ENCODE measurements at places on chromosomes 7 and 10.

- no peak for DNase-seq
Measured at GRCh38 chr10:116691635-116692034, 50.7 kb downstream of the HSPA12A start.

DNA sequence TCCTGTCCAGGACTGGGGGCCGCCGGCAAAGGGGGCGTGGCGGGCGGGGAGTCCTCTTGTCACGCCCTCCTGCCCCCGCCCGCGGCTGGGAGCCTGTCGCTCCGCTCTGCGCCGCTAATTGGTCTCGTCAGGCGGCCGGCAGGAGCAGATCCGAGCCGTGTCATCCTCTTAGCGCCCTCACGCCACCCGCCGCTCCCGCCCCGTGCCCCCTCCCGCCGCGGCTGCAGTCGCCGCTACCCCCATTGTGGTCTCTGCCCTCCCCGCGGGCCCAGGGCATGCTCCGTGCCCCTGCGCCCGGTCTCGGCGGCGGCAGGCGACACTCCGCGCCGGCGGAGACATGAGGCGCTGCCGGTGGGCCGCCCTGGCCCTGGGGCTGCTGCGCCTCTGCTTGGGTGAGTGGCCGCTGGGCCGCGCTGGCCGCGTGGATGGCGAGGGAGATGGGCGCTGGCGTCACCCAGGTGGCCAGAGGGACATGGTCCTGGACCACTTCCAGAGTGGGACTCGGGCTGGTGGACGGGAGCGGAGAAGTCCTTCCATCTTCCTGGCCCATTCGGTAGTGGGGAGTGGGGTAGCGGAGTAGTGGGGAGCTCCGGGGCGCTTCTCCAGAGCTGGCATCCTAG, at the start of gene CDHR1:
Gene CDHR1, plus strand, starts transcription at position 114 of the 620 bp plus-strand sequence. Its CDS starts 224 bp downstream, at position 338.
- DNase-seq, result peak; percentile 70

GRCh38 chr10:78604721-78605120, 464.0 kb upstream of the ZMIZ1 start:
- DNase-seq, result no peak

DNA sequence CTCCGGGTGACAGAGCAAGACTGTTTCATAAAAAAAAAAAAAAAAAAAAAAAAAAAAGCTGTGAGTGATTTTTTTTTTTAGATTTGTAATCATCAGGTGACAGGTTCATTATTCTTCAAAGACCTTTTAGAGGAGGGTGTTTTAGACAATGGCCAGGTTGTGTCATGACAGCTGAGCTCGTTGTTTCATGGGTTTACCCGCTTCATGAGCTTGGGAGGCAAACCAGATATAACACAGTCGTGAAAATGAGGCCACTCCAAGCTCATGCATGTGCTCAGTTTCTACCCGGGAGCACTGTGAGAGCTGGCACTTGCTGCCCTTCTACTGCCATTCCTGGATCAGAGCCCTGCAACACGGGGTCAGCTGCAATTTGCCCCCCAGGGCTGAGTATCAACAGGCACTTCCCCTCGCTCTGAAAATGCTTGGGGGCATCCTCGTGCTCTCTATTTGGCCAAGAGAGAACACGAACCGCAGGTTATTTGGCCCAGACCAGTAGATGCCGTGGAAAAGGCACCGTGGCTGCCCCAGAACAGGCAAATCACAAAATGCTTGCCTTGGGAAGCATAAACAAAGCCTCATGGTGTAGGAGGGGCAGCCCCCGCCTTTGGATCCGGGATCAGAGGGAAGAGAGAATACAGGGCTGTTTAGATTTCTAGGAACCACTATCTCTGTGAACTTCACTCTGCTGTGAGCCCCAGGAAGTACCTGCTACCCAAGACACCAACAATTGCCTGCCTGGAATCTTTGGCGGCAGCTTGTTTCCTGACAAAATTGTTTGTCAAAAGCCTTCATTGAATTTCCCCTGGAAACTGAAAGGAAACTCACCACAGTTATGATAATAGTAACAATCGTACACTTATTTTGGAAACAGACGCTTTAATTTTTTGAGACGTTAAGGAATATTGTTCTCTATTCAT, 371.0 kb downstream of the FRMD4A start:
- DNase-seq, result no peak

DNA sequence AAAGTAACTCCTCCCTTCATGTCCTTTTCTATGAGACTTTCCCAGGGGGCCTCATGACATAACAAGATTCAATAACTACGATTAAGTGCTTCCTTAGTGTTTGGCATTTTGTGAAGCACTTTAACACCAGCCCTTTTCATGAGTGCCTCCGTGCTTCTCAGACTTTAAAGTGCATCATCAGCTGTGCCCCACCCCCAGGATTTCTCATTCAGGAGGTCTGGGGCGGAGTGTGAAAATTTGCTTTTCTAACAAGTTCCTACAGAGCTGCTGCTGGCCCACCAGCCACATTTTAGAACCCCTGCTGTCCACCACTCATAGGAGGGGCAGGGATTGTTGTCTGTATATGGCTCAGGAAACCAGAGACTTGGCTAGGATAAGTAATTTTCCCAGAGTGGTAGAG, 445.3 kb downstream of the LRMDA start:
- DNase-seq, result no peak

DNA sequence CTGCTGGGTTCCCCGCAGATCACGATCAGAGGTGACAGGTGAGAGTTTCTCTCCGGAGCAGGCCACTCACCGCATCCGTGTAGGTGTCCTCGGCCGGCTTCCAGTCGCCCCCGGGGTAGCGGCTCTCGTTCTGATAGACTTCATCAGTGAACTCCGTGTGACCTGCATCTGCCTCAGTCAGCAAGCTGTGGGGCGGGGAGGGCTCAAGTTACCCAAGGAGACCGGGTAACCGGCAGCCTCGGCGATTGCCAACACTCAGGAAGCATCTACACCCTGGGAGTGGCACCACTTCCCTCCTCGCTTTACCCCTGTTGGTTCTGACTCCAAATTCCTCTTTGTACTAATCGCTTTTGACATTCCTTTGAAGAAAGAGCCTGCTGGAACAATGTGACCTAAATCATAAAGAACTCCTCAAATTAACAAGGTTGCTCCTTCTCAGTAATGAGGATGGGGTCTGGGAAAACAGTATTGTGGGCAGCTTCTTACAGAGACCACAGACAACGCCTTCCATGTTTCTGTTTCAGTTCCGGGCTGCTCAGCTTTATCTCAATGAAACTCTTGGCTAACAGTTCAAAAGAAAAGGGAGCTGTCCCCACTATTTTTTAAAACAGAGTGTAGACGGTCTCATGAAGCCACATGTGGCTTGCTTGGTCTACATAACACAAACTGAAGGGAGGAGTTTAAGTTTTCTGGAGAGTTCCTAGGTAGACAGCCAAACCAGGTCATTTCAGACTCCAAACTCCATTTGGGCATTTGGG, 118.1 kb downstream of the MYOF start:
- DNase-seq, result peak; percentile 75

- no peak for DNase-seq
Measured at GRCh38 chr7:43249823-43250145, 137.3 kb downstream of the HECW1 start.

DNA sequence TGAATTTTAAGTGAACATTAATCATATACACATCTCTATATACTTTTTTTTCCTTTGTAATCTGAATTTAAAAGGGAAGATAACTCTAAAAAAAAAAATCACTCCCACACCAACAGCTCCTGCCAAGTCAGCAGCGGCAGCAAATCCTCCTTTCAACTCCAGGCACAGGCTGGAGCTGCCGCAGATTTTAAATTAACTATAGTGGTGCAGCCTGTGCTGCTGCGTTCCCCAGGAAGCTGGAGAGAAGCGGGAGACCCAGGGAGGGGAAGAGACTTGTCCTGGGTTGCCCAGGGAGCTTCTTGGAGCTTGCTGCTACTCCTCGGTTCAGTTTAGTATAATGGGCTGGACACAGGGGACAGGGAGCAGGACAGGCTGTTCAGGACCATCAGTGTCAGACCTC, 32.6 kb upstream of the HSPB1 start:
- no peak for DNase-seq

GRCh38 chr7:89655946-89656345, 498.3 kb upstream of the STEAP1 start:
- no peak for DNase-seq

- DNase-seq, result no peak
Measured at GRCh38 chr7:158446706-158447105, 140.9 kb downstream of the PTPRN2 start.
